Epithelial cell of esophagus (primary cell): ENCODE measurements at places on chromosomes 4 and X.

DNA sequence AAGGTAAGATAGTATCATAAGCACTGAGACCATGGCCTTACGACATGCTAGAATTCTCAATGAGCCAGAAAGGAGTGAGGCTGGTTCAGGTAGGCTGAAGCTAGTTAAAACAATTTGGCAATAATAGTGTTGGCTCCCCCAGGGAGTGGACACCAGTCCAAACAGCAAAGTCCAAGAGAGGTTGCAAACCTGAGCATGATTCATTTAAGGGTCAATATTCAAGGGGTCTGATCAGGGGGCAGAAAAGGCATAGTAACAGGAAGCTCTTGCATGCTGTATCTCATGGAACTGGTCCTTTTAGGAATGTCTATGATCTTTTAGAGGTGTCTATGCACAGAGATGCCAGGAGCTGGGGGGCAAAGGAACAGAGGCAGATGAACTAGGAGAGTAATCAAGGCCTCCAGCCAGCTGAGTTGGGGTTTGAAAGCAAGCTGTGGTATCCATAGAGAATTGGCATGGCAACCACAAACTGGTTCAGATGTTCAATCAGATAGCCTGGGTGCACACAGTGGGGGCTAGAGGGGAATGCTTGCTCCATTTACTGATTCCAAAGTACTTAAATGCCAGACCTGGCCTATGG lies 5.1 kb downstream of the GJB1 start:
- DNase-seq: no peak

DNA sequence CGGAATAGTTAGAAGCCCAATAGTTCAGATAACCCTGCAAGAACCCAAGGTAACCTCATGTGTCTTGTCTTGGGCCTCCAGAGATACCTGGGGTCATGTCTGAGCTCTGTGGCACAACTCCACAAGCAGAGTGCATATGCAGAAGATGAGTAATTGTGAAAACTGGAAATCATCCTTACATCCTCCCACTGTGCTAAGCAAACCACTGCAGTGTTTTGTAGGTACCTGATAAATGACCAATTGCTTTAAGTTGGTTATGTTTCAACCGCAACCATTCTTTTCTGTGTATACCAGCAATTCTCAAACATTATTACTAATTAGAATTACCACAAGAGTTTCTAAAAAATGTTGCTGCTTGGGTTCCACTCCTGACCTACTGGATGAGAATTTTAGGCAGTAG lies 73.2 kb downstream of the CBLL2 start:
- peak; percentile 20 for DNase-seq

DNA sequence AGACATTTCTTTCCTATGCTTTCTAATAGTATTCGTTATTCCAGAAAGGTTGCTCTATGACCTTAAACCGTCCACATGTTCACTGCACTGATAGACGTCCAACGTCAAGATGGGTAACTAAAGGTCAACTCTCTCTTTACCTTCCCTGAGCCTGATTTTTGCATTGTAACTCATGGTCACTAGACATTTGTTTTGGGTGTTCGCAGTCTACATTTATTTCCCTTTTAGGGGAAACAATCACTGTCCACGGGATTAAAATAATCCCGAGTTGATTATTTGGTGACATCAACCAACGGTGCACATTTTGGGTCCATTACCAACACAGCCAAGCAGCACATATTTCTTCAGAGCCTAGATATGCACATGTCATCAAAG lies 540 bp upstream of the HADH start:
- no peak for DNase-seq

- no peak for DNase-seq
Measured at GRCh38 chr4:1983846-1984405, 24.8 kb downstream of the NELFA start.

DNA sequence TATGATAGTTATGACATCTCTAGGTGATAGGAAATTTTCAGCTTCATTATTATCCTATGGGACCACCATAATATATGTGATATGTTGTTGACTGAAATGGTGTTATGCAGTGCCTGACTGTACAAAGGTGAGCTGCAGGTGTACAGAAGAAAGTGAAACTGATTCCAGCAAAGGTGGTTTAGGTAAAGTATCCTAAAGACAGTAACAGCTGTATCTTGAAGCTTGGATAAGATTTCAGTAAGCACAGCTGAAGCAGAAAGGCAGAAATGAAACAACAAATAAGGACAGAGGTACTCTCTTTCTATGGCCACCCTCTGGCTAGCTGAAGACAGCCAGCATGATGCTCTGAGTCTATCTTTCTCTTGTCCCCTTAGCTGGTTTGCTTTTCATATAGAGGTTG lies 30.0 kb upstream of the PGK1 start:
- DNase-seq: no peak

GRCh38 chr4:149988087-149988410 lies 90.2 kb upstream of the DCLK2 start:
- no peak for DNase-seq

DNA sequence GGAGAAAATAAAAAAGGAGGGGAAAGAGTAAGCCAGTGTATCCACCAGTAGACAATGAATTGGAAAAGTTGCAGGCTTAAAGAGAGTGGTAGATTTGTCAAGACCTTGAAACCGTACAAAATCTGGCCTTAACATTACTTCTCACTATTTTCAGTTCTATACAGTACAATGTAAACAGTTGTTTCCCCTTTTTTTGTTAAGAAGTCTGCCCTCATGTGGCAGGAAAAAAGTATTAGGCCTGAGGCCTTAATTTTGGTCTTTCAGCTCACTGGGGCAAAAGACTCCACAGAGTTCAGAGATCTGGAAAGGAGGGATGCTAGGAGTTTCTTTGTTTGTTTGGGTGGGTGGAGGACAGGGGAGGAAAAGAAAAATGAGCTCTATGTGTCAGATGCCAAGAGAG lies 92.8 kb upstream of the CCDC160 start:
- peak; percentile 11 for DNase-seq

DNA sequence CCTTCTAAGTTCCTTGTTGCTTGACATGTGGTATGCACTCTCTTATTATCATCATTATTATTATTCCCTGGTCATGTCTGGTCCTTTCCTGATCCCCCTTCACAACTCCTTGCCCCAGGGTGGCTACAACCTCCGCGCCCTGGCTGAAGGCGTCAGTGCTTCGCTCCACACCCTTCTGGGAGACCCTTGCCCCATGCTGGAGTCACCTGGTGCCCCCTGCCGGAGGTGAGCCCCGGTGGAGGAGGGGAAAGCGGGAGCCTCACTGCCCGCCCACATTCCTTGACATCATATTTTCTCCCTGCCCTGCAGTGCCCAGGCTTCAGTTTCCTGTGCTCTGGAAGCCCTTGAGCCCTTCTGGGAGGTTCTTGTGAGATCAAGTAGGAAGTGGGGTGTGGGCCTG lies 11.0 kb upstream of the ERAS start:
- DNase-seq: no peak

- no peak for DNase-seq
Measured at GRCh38 chr4:176675810-176676209, 116.9 kb downstream of the VEGFC start.

DNA sequence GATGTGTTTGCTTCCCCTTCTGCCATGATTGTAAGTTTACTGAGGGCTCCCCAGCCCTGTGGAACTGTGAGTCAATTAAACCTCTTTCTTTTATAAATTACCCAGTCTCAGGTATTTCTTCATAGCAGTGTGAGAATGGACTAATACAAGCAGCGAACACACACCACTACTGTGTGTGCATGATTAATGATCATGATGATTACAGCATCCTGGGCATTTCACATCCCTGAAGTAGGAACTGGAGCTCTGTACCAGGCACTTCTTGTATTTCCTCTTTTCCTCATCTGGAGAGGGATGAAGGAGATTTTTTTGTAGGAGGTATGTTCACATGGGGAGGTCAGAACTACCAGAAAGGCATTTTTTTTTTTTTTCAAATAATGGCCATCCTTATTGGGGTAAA lies 60.8 kb downstream of the PPM1K start:
- DNase-seq: no peak

DNA sequence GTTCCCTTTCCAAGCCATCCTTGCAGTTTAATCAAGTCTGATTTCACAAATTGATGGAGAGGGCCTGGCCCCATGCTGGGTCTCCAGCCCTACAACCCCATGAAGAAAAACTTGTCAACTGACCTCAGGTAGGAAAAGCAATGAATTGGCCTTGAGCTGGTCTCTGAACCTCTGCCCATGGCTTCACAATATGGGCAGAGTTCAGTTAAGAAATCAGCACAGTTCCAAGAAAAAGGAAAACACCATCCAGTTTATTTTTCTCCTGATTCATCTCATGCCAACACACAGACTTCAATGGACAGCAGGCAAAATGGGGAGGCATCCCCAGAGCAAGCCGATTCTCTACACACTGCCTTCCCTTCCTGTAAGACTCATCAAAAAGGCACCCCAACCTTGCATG lies 3.3 kb downstream of the RIPPLY1 start:
- no peak for DNase-seq

DNA sequence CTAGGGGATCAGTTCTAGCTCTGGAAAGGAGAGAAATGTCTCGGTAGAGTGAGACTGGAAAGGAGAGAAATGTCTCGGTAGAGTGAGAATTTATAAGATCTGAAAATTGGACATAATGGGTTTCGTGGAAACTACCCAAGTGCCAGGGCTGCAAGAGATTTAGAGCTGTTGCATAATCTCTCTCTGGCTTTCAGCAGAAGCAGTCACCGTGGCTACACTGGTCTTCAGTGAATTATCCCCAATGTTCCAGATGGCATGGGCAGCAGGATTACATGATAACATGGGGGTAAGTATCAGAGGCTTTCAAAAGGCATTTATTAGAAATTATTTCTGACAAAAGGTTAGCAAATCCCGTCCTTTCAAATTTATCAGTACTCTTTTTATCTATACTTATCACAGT lies 435.5 kb downstream of the NKX6-1 start:
- no peak for DNase-seq

DNA sequence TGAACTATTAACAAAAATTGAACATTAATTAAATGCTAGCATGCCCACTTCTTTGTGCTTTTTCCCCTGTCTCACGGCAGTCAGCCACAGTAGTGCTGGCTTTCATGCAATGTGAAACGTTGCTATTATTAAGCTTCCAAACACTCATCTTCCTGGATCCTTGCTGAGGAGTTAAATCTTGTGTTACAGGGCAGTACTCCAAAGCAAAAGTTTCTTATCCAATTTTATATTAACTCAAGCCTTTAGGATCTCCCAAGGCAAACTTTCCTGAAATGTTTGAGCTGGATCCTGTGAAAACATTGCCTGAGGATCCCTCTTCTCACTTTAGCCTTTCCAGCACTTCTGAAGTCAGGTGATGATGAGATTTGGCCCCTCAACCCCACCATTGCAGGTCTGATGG lies 1454.8 kb downstream of the FSTL5 start:
- no peak for DNase-seq

- DNase-seq: no peak
Measured at GRCh38 chr4:6134612-6135220, 65.6 kb downstream of the JAKMIP1 start.

- DNase-seq: no peak
Measured at GRCh38 chr4:155415662-155416061, 38.9 kb upstream of the MAP9 start.

DNA sequence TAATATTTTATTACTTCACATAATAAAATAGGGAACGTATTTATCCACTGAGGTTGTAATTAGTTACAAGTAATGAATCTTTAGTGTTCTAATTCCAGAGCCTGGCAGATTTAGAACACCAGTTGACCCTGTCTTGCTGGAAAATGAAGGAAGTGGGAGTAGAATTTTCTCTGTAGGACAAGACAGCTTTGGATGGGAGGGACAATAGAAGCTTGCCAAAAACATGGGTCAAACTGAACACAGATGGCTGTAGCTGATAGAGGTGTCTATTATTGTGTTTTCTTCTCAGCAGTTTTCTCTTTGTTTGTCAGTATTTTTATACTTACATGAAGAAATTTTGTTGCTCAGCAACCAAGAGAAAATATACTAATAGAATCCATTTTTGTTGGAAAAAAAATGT lies 20.2 kb downstream of the FAT4 start:
- no peak for DNase-seq

DNA sequence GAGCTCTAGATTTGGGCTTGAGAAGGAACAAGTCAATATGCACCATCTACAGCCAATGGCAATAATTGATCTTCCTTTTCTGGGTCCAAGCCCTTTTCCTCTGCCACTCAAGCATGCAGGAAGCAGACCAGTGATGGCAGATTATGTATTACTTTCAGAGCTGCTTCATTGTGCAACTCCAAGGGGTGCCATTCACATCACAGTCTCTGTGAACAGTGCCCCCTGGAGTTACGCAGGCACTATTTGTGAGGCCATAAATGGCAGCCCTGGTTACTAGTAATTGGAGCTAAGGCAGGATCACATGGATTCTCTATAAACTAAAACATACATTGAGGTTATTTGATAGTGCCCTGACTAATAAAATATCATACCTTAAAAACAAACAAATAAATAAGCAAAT lies 313.4 kb upstream of the SLC7A11 start:
- DNase-seq: peak; percentile 25

DNA sequence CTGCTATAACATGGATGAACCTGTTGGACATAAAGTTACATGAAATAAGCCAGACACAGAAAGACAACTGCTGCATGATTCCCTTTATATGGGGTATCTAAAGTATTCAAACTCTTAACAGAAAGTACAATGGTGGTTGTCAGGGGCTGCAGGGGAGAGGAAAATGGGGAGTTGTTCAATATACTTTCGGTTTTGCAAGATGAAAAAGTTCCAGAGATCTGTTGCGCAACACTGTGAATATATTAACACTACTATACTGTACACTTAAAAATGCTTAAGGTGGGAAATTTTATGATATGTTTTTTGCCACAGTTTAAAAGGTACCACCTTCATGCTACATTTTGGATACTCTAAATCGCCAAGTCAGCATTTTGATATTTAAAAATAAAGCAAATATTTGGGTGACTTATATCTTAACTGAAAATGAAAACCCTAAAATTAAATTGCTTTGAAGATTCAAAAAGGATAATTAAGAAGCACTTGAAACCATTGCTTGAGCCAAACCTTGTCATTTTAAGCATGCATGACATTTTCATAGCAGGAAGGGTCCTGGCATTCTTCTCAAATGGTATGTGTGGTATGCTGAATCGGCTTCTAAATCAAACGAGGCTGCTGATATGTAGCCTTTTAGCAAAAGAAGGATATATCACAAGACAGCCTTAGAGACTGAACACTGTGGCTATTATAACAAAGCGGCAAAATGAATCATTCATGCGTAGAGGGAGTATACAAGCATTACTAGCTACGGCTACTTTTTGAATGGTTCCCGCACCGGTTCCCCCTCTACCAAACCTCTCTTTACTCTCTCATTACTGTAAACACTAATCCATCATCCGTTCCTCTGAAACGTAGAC lies 607.1 kb upstream of the DIPK2B start:
- peak; percentile 49 for DNase-seq

- DNase-seq: no peak
Measured at GRCh38 chr4:142493255-142494110, 352.6 kb downstream of the INPP4B start.

DNA sequence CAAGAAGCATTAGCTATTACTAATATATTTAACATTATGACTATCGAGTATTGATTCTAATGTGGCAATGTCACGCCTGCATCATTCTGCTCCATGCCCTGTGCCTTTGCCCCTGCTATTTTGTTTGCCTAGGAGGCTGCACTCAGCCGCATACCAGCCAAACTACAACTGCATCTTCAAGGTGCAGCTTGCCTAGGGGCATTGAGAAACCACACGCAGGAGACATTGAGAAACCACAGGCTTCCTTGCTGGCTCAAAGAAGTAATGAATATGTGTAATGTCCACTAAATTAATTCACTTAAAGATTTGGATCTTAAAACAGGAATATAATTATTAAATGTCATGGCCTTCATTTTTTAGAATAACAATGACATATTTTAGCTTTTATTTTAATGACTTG lies 683.6 kb upstream of the TENM3 start:
- DNase-seq: peak; percentile 87

- no peak for DNase-seq
Measured at GRCh38 chr4:125951261-125951887, 636.6 kb downstream of the FAT4 start.

- DNase-seq: peak; percentile 76
Measured at GRCh38 chr4:67198727-67199126, 346.6 kb downstream of the CENPC start.
